ENCODE measurements at places on chromosomes 3 and 15.

GRCh38 chr3:62525281-62525680 lies 151.9 kb upstream of the FEZF2 start:
- no peak for DNase-seq

- no peak for DNase-seq
Observed at GRCh38 chr3:48402281-48402732, 27.6 kb downstream of the PLXNB1 start.

DNA sequence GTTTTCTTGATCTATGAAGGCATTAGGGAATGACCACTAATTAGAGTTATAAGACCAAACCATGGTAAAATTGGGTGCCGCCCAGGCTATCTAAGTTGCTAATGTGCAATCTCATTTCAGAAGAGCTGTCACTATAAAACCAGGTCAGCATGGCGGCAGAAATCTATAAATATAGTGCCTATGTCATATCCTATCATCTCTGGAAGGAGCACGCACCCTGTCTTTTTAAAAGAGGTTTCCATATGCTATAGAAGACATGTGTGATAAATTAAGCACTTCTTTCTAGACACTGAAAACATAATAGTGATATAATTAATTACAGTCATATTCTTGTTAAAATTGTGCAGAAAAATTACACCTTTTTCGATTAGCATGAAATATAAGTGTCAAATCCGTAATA lies 152.0 kb upstream of the MDFIC2 start:
- no peak for DNase-seq

DNA sequence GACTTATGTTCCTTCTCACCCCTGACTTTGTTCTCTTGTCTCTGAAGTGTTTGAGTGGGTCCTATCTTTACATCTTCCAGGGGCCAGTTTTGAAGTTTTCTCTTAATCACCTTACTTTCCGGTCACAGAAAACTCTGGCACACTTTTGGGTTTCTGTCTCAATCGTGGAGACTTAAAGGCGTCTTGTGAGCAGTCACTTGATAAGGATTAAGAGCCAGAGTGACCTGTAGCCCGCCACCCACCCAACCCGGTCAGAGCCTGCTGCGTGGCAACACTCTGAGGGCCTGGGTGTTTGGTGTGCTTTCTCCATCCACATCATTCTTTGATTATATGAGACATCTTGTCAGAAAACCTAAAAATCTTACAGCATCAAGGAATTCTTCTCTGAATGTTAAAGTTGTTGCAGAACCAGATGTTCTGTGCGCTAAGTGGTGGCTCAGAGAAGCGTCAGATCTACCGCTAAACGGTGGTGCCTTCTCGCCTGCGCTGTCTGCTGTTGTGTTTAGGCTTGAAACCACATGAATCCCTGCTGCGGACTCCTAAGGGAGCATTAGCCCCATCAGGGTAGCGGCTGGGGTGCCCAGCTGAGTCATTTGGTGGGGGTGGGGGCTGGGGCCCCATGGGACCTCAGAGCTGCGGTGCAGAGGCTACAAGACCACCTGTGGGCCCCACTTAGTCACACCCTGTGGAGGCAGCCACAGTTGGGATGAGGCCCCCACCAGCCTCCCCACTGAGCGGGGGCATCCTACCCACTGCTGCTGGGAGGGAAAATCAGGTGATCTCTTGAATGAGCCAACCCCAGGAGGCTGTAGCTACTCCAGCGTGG lies 158.7 kb upstream of the BHLHE40 start:
- no peak for DNase-seq

GRCh38 chr3:131072099-131072559 lies 45.5 kb downstream of the NEK11 start:
- no peak for DNase-seq

- no peak for DNase-seq
Observed at GRCh38 chr3:146128939-146129338, 32.0 kb downstream of the PLOD2 start.

DNA sequence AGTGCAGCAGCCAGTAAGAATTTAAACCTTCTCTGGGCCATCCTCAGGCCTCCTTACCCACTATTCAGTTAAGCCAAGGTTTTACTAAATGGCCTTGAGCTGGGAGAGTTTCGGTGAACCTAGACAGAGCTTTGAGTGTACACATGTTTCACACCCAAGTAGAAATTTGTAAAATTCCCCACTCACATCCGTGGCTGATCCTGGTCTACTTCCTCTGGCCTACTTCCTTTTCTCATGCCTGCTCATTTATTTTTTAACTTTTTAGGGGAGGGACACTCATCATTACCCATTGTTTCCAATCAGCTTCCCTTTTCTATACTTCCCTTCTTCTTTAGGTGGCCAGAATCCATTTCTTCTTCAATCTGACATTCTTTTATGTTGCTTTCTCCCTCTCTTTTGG lies 7.6 kb downstream of the CX3CR1 start:
- no peak for DNase-seq

- no peak for DNase-seq
Observed at GRCh38 chr15:31278061-31278445, 48.6 kb upstream of the KLF13 start.

DNA sequence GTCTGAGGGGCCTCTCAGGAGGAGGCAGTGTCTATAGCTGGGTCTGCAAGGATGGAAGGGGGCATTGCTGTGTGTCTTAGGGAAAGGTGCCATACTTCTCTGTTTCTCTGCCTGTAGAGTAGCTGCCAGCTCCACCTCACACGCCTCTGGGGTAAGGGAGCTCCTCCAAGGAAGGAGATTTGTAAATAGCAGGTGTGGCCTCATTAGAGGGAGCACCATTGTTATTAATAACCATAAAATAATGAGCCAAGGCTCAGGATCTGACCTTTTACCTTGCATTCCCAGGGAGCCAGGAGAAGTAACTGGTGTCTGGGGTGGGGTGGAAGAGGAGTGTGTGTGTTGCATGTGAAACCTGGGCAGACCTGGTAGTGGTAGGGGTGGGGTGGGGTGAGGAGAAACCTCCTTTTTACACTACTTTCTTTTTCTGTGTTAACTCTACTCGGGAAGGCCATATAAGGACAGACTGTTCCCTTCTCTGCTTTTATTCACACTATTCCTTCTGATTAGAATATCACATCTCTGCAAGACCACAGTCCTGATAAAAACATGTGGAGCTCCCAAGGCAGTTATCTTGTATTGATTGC lies 2.2 kb upstream of the C15orf39 start:
- DNase-seq: no peak

DNA sequence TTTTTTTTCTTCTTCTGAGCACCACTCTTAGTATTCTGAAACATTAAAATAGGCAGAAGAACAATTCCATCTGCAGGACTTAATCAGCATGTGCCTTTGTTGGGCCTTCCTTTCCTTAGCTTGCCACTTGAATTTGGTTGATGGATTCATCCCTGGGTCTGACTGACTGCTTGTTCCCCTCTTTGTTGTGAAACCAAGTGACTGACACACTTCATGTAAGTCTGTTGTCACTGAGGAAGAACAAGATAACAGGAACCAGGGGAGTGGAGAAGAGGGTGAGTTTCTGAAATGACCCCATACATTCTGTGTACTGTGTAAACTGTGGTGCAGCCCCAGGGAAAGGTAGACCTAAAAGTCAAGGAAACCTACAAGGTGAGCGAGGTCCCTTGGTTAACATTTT lies 188.7 kb upstream of the TBC1D5 start:
- DNase-seq: no peak

DNA sequence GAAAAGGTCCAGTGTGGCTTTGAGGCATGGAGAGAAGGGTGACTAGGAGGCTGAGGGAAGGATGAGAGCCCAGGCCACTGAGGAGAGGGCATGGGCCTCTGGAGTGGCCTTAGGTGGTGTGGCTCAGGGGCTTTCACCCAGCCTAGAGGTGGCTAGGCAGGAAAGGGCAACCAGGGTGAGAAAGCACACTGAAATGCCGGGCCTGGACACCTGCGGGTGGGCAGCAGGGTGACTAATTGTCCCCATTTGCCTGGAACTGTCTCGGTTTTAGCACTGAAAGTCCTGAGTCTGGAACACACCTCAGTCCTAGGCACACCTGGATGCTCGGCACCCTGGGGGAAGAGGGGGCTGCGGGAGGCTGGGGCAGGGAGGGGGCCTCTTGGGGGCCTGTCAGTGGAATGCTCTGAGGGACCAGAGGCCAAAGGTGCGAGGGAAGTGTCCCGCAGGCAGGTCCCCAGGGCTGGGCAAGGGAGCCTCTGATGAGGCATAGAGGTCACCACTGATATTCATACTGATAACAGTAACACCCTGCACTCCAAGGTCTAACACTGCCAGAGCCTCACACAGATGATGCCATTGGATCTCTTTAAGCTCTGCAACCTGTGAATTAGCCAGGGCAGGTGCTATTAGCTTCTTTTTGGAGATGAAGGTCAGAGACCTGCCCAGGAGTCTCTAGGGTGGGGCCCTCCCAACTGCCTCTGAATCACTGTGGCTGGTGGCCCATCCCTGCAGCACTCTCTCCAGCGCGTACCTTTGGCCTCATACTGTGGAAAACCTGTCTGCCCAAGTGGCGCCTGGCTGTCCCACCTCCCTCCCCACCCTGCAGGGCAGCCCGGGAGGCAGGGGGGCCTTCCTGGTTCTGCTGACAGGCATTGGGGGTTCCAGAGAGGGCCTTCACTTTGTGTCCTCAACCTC lies 3.0 kb upstream of the PHGR1 start:
- DNase-seq: no peak

- DNase-seq: no peak
Observed at GRCh38 chr15:71588746-71589145, 221.6 kb upstream of the NR2E3 start.

DNA sequence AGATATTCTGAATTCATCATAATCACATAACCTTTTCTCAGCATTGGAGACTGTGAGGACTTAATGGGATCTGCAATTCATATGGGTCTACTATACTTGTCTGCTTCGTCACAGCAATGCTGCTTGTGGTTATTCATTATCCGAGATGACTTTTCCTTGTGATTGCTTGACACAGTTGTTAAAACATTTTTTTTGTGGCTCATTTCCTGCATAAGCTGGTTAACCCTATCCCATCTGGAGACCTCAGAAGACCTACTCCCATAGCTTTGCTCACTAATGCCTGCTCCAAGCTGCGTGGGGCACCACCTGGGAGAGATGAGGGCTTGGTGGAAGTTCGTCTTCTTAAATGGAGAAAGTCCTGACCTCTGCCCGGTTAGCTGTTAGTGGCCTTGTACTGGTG lies 360.8 kb downstream of the CHST2 start:
- DNase-seq: no peak

- DNase-seq: no peak
Observed at GRCh38 chr15:62753518-62754221, 288.9 kb upstream of the TPM1 start.

GRCh38 chr3:177714945-177715344 lies 517.7 kb upstream of the TBL1XR1 start:
- DNase-seq: no peak

DNA sequence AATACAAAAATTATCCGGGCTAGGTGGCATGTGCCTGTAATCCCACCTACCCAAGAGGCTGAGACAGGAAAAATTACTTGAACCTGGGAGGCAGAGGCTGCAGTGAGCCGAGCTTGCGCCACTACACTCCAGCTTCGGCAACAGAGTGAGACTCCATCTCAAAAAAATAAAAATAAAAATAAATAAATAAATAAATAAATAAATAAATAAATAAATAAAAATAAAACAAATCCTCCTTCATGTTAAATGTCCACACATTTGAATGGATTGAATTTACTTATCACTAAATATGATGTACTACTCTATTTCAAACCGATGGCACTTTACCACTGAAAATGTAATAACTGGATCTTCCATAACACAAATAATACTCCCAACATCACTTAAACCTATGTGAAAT lies 36.3 kb downstream of the ZBTB20 start:
- DNase-seq: no peak

DNA sequence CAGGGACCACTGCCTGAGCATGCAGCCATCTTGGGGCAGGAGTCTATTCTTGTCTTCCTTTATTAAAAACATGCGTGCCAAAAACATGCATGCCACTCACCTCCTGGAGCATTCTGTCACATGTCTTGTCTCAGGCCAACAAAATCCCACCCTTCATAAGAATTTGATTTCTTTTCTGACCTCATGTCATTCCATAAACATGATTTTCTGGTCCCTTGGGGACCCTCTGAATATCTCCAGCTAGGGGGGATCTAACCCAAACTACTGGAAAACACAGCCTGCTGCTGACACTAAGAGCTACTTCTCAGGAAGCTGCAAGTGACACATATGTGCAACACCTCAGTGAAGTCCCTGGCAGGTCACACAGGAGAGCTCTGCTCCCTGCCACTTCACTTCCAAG lies 26.8 kb upstream of the NOX5 start:
- DNase-seq: no peak

DNA sequence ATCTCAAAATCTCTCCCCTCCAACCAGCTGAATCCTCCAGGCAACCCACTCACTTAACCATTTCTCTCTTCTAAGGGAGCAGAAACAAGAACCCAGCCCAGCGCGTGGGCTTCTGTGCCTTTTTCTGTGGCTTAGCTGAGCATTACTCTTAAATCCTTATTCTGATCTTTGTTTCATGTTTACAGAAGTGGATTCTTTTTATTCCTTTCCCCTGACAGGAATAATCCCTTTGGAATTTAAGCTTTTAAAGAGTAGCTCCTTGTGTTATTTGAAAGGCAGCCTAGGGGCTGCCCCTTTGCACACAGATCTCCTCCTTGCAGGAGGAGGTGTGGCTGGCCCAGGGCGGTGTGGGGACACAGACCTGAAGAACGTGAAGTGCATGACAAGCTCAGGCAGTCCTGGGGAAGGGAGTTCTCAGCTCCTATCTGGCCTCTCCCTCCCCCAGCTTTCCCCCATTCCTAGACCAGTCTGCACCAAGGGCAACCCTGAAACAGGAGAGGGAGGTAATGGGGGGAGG lies 77.1 kb upstream of the UBE2E1 start:
- DNase-seq: no peak

DNA sequence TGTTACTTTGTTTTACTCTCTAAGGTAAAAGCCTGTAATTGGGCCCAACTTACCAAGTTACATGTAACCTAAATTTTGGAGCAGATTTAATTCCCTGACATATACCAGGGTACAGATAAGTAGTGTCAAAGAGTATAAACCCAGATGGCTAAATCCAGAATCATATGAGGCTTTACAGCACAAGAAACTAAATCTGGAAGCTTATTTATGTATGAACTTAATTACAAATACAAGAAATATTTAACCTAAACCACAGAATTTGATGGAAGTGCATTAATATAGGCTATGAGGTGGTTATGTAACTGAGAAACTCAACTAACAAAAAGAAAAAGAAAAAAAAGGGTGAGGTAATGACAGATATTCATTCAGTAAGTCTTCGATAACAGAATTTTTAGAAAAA lies 930.2 kb upstream of the ALCAM start:
- no peak for DNase-seq

GRCh38 chr3:4548780-4549179 lies 55.6 kb downstream of the ITPR1 start:
- no peak for DNase-seq

DNA sequence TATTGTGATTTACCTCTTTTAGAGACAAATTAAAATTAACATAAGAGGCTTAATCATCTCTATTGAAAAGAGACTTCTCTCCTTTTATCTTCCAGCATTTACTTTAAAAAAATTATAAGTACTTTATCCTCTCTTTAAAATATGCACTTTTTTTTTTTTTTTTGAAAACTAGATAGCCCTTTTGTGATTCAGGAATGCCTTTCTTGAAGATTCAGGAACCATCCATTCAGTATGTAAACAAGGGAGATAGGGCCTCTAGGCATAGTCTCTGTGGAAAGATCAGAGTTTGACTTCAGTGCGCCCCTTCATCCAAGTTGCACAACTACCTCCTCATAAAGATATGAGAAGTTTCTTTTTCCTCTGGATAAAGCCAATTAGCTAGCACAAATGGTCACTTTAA lies 1163.7 kb downstream of the SI start:
- no peak for DNase-seq
